ENCODE measurements at places on chromosomes 5 and 9.
A peak's percentile ranks its signal among the peaks of the same experiment; 100 is the strongest.

DNA sequence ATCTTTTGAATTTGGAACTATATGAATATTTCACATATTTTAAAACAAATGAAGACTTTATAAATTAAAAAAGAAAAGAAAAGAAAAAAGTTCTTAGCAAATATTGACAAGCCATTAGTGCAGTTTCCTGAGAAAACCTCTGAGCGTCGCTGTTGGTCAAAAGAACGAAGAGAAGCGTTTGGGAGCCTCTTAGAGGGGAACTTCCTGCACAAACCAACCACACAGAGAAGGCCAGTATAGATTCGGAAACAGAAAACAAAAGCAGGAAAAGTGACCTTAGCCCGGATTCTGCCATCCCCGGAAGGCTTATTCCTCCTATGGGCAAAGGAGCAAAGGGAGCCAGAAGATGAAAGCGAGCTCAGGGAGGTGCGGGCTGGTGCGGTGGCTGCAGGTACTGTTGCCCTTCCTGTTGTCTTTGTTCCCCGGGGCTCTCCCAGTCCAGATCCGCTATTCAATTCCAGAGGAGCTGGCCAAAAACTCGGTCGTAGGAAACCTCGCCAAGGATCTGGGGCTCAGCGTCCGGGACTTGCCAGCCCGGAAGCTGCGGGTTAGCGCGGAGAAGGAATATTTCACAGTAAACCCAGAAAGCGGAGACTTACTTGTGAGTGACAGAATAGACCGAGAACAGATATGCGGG lies at the start of gene PCDHGB2:
Gene PCDHGB2, plus strand, starts transcription at position 205 of the 637 bp plus-strand sequence. Its CDS starts 142 bp downstream, at position 347.
- DNase-seq: peak; percentile 41

- DNase-seq: peak; percentile 39
Measured at GRCh38 chr9:35726931-35727330, 5.1 kb downstream of the TLN1 start.

DNA sequence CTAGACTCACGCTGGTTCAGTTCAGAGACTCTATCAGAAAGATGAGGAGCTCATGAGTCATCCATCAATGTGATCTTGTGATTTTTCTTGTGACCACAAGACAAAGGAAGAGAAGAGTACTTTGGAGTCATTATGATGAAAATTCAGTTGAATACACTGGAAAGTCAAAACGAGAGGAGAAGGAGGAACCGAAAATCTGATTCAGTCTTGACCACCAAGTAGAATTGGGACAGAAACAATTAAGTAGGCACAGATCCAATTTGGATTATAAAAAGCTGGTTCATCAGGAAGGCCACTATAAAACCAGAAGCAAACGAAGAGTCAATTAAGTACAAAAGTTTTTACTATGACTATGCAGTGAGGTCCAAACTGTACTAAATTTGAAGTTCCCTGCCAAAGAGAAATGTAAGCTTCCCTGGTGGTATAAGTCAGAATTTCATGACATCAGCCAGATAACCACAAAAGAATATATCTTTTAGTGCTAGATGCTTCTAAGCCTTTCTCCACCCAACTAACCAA lies 90.9 kb downstream of the THBS4 start:
- peak; percentile 84 for DNase-seq

- no peak for DNase-seq
Measured at GRCh38 chr5:36610621-36611020, 4.2 kb downstream of the SLC1A3 start.

DNA sequence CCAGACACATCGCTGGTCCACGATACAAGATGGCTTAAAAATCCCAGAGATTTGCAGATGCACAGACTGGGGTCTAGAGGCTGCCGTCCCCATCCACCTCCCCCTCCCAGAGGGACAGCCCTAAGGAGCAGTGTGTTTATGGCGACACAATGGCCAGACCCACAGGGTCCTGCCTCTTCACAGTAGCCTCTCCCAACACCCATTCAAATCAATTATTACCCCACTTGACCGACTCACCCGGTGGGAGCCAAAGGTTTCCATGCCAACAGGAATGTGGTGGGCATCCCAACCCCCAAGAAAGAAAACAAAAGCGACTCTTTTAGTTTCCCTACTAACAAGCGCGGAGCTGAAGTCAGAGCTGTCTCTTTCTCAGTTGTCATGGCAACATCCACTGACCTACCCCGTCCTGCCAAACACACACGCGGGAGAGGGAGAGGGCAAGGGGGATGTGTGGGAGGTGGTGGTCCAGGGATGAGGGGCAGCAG lies 209.0 kb downstream of the TTLL11 start:
- DNase-seq: no peak

DNA sequence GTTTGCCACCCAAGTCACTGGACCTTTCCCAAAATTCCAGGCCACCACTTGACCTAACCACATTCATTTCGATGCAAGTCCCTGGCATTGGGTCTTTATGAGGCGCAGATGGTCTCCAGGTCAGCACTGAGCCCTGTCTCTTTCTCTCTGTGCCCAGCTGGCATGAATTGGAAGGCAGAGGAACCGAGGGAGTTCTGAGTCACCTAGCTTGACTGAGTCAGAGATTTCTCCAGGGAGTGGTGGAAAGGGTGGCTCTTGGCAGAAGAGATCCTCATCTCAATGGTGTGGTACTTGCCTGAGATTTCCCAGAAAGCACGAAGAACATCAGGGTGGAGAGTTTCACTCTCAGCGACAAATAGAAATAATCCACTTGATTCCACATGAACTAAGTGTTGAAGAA lies 43.8 kb downstream of the WDR36 start:
- peak; percentile 28 for DNase-seq

DNA sequence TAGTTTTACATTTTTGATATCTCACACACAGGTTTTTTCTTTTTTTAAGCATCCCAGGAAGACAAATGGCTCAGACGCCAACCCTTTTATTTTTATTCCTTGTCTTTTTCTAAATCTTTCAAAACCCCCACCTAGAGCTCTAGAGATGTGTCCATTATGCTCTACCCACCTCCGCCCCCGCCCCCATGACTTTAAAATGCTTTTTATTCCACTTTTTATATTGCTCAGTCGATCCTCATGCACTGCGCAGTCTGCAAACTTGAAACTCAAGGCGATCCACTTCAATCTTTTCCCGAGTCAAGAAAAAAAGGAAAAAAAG lies 411 bp upstream of the MAT2B start:
- no peak for DNase-seq

DNA sequence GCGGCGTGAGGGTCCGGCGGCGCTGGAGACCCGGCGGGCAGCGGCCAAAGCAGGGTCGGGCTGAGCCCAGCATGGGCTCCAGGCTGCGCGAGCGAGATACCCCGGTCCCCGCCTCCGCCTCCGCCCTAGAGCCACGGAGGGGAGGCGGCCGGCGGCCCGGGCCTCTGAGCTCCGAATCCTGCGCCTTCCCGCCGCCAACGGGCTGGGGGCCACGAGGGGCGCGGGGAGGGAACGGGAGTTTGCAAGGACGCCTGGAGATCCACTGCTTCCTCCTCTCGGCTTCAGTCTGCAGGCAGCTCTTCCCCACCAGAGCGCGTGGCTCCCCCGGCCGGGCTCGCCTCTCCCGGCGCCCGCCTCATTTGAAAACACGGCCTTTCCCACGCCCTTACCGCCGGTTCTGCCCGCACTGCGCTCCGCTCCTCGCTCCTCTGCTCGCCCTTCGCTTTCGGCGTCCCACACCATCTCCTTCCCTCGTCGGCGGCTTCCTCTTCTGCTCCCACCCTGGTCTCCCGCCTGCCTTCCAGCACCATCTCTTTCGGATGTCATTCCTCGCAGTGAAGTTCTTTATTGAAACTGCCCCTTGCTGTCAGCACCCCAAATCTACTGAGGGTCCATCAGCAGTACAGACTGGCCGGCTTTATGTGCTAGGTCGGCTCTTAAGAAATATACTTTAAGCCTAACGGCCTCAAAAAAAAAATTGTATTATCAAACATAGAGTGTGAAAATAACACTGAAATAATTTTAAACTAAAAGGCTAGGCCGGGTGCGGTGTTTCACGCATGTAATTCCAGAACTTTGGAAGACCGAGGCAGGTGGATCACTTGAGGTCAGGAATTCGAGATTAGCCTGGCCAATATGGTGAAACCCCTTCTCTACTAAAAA lies 105.0 kb upstream of the FAM120A start:
- no peak for DNase-seq

GRCh38 chr9:79742110-79742721 lies 170.5 kb downstream of the TLE4 start:
- no peak for DNase-seq

- peak; percentile 65 for DNase-seq
Measured at GRCh38 chr5:39013938-39014337, 60.3 kb downstream of the RICTOR start.

- DNase-seq: no peak
Measured at GRCh38 chr5:59092758-59093157, 509.9 kb downstream of the RAB3C start.

DNA sequence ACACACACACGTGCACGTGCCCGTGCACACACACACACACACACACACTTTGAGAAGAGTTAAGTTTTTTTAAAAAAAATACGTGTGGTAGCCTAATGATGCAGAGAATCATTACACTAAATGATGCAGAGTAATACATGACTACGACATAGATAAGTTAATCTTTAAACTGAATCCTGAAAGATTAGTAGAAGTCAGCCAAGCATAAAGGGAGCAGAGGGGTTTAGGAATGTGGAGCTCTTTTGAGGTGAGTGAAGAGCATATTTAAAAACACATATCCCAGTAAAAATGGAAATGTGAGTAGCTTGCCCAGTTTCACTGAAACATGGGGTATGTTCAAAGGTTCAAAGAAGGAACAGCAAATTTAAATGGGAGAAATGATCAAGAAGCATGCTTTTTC lies 61.3 kb upstream of the TYRP1 start:
- DNase-seq: no peak

- no peak for DNase-seq
Measured at GRCh38 chr5:178555771-178556211, 34.4 kb downstream of the COL23A1 start.

GRCh38 chr5:111655169-111655924 lies 101.6 kb downstream of the NREP start:
- peak; percentile 34 for DNase-seq

- no peak for DNase-seq
Measured at GRCh38 chr5:538271-538771, 14.1 kb upstream of the SLC9A3 start.

- no peak for DNase-seq
Measured at GRCh38 chr5:170584450-170585058, 80.7 kb downstream of the KCNIP1 start.

DNA sequence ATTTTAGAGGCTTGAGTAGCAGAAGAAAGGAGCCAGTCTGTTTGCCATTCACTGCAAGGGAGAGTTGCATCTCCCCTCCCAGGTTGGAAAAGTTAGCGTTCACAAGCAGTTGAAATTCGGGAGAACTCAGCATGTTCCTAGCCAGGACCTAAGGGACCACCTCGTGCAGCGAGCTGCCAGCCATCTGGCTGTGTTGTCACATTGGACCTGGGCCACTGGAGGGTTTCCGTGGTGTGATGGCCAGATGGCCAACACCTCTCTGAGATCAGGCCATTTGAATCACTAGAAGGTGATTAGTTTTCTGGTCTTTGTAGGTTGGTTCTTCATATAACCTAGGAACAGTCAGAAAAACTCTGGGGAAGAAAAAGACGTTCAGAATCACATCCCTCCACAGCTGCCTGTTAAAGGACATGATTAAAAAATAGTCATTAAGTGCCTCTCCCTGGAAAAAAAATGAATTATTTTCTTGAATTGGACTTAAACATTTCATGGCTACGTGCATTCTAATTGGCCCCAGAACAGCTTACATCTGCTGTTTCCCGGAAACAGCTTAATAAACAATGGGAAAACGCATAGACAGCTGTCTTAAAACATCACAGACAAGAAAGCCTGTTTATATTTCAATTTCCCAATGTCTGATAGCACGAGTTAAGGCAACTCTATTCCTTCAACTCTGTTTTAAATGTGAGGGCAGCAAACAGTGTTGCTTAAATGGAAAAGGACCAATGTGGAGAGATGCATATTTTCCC lies 303.9 kb downstream of the TENT4A start:
- DNase-seq: no peak

DNA sequence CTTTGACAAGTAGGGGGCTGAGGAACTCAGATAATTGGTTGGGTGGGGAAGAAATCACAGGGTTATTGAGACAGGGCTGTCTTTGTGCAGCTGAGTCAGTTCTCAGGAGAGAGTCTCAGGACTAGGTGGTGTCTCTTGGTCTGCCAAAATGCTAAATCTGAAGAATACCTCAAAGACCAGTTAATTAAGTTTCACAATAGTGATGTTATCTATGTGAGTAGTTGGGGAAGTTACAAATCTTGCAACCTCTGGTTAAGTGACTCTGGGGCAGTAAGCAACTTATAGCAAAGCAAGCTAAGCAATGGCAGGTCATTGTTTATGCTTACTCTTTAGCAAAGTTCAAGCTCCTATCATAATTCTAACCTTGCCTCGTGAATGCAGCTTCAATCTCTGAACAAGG lies 53.6 kb downstream of the GIN1 start:
- no peak for DNase-seq

- peak; percentile 66 for DNase-seq
Measured at GRCh38 chr9:100601216-100601615, 23.3 kb downstream of the CAVIN4 start.

DNA sequence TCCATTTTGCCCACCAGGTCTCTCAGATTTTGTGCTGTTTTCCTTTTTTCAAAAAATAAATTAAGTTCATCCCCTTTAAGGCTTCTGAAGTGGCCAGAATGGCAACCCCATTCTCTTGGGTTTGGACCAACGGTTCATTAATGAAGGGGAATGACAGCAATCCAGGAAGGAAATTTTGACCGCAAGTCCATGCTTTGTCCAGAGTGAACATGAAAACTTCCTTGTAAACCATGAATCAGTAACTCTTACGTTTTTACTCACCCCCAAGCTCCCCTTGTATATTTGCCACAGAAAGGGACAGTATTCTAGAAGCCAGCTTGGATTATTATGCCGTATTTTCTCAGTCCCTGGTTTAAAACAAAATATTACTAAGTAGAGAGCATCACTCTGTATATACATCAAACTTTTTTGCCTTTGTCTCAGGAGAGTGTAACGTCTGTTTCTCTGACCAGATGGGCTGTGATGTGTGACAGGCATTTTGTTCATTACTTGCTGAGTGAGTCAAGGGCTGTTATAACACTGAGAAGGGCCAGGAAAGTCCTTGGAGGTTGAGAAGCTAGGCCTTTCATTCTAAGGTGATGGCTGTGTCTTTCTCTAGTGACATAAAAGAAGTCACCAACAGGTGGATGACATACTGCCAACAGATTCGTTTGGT lies 148.2 kb downstream of the SMARCA2 start:
- no peak for DNase-seq

Data from fibroblast of upper back skin (primary cell).